ENCODE measurements at places on chromosomes 3 and 15.

- DNase-seq = no peak
These were observed 794 bp downstream of the LRIG1 start for GRCh38 chr3:66499881-66500575.

GRCh38 chr3:193938613-193939012 is 197.3 kb upstream of the HES1 start:
- no peak for DNase-seq

- no peak for DNase-seq
These were observed 440.8 kb downstream of the ZNF385D start for GRCh38 chr3:21310161-21310560.

GRCh38 chr3:172157564-172158258 is 118.3 kb downstream of the FNDC3B start:
- DNase-seq = no peak

DNA sequence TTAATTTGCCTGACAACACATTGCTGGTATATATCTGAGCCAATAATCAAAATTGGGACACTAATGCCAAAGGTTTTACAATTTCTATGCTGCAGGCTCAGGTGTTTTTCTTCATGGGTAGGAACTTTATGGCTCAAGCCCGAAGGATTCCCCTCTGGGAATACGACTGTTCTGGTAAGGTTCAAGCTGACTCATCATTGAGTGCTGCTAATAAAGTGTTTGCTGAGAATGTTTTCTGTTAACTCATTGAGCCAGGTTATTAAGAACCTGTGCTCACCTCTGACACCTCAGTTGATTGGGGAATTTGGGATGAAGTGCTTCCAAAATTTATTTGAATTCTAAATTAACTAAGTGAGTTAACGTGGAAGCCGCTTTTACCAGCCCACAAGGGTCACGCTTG is 135.8 kb upstream of the CTDSPL start:
- DNase-seq = no peak

- no peak for DNase-seq
These were observed 531.9 kb downstream of the AGBL1 start for GRCh38 chr15:86611417-86612040.

DNA sequence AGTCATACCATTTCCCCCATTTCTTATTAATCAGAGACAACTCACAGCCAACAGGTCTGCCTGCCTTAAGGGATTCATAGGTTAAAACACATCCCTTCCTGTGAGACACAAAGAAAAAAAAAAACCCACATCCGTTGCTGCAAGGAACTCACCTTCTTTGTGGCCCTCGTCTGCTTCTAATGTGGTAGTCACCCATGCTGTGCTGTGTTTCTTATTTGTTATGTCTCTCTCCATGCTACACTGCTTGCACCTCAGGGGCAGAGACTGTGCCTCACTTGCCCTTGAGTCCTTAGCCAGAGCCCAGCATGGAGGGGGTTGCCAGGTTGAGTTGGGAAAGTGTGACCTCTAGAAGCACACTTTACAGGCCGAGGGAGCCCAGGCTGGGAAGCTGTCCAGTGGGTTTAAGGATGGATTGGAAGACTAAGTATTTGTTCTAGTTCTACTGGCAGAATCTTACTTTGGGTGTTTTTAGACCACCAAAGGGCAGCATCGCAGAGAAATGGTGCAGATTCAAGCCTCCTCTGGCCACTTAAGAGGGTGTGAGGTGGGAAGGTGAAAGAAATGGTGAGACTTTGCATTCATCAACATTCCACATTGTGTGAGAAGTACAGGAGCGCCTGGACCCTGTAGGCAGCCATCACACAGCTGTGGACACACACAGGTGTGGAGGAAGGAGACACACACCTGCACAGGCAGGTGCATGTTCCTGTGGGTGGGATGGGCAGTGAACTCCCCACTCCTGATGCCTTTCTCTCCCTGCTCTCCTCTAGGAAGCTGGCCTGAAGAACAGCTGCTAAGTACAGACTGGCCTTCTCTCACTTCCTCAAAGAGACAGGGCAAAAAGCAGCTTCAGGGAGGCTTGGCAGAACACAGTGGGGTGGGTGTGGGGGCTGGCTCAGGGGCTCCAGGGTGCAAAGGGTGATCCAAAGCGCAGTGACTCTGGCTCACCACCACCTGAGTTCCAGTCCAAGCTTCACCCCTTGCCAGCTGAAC is 48.8 kb downstream of the GLB1 start:
- no peak for DNase-seq

DNA sequence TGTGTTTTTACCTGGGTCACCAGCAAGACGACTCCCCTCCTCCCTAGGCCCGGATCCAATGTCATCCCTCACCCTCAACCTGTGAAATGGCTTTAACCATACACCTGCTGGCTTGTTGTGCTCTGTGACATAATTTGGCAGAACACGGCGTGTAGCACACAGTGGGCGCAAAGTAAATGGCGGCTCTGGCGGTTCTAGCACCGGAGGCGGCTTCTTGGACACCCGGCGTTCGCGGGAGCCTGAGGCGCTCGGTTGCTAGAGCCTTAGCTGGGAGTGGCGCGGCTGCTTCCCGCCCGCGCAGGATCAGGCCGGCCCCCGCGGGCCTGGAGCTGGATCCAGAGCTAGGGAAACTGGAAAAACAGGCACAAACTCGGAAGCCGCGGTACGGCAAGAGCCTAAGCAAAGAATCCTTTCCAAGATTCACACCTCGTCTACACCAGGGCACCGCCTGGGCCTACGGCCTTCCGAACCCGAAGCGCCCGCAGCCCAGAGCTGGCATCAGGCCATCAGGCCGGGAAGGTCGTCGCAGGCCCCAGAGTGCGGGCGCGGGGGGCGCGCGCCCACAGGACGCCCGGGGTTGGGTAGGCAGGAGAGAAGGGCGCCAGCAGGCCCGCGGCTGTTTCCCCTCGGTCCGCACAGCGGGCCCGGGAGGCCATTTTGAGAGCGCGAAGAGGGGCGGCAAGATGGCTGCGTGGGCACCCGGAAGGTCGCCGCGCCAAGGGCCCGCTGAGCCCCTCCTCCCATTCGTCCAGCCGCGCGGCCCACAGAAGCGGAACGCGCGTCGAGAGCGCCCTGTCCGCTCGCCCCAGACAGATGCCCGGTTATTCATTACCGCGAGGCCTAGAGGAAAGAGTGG is 43.9 kb upstream of the POLG start:
- DNase-seq = no peak

DNA sequence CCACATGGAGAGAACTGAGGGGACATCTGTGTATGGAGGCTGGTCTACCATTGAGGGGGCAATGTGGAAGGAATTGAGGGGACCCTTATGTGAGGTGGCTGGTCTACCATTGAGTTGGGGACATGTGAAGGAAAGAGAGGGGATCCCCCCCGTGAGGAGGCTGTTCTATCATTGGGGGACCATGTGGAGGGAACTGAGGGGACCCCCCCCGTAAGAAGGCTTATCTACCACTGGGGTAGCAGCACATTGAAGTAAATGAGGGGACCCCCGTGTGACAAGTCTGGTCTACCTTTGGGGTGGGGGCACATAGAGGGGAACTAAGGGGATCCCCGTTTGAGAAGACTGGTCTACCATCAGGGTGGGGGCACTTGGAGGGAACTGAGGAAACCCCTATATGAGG is 158.0 kb downstream of the FBLN2 start:
- no peak for DNase-seq

GRCh38 chr3:101963902-101964362 is 114.6 kb downstream of the NFKBIZ start:
- no peak for DNase-seq

GRCh38 chr3:11627612-11628011 is 16.1 kb downstream of the VGLL4 start:
- no peak for DNase-seq

DNA sequence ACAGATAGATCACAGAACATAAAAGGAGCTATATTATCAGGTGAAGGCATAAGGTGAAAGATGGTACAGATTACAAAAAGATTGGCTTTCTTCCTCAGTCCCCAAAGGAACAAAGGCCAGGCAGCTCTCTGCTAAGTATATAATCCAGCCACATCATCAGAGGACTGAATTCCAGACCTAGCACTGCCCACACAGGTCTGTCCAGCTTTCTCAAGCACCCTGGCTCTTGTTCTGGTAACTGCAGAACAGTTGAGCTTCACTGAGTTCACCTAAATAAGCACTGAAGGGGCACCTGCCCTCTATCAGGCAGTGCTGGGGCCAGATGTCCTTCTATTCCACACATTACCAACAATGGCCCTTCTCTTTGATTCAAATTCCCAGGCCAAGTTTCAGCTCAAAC is 6.3 kb downstream of the DUOXA1 start:
- no peak for DNase-seq

- DNase-seq = no peak
These were observed 323.3 kb downstream of the DIPK2A start for GRCh38 chr3:144294659-144295538.

GRCh38 chr3:163315786-163316185 is 1762.5 kb downstream of the SI start:
- DNase-seq = no peak

- no peak for DNase-seq
These were observed 11.8 kb upstream of the CLN6 start for GRCh38 chr15:68241088-68241935.

GRCh38 chr15:48465410-48465809 is 134.2 kb downstream of the DUT start:
- DNase-seq = no peak

DNA sequence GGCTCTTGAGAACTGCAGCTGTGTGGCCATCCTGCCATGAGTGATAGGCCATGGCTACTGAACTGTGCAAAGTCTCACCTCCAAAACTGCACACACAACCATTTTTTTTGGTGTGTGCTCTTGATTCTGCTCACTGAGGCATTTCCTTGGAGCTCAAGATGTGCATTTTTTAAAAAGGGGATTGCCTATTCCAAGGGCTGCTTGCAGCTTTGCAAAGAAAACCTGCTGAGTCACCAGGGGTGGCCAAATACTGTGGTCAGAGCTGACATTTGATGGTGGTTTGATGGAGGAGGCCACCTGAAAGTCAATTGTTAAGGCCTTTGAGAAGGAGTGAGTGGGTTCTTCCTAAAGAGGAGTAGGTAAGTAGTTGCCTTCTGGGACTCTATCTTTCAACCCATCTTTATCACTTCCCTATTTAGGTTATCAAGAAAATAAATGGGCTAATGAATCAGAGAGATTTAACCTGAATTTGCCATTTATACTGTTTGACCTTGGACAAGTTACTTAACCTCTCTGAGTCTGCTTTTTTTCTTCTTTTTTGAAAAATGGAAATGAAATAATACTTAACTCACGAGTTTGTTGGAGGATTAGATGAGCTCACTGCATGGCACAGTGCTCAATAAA is 87.9 kb downstream of the CHST2 start:
- DNase-seq = no peak

DNA sequence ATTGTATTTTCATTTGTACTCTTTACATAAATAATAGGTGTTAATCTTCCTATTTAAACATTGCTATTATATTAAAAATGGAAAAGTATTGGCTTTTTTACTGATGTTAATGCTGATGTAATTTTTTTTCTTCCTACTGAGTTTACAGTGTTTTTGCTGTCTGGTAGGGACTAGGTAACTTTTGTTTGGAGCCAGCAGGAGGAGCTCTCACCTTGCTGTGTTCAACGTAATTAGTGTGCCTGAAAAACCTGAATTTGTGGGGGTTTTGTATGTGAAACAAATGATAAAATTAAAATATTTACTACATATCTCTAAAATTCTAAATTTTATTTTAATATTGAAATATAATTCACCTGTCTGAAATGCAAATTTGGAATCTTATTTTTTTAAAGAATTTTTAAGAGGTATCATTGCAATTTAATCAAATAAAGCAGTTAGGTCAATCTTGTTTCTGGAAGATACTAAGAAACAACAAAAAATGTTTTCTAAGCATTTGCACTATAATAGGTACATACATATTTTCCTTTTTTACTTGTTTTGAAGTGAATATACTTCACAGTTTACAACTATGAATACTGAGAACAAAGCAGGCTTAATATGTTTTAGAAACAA is 48.8 kb downstream of the EPHA6 start:
- DNase-seq = no peak

- DNase-seq = no peak
These were observed 483.7 kb upstream of the FRG2C start for GRCh38 chr3:75180235-75180944.

- DNase-seq = no peak
These were observed 20.1 kb upstream of the GSK3B start for GRCh38 chr3:120114376-120114775.

DNA sequence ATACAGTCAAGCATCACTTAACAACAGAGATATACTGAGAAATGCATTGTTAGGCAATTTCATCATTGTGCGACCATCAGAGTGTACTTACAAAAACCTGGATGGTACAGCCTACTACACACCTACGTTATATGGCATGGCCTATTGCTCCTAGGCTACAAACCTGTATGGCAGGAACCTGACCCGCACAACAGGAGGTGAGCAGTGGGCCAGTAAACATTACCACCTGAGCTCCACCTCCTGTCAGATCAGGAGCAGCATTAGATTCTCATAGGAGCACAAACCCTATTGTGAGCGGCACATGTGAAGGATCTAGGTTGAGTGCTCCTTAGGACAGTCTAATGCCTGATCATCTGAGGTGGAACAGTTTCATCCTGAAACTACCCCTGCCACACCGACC is 89.7 kb downstream of the SCAPER start:
- DNase-seq = no peak

DNA sequence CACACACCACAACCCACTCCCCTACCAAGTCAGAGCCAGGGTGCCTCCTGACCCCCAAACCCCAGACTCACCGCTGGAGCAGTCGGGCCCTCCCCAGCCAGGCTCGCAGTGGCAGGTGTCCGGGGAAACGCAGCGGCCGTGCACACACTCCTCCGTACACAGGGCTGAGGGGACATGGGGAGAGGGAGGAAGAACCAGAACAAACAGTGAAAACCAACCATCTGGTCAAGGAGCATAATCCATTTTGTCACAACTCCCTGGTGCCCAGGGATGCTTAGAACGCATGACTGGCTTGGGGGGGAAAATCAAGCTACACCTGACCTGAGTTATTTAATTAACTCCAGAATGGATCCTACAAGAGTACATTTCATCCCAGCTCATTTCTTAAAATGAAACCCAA is 159.2 kb downstream of the MEGF11 start:
- no peak for DNase-seq
